Fibroblast of skin of abdomen (primary cell): ENCODE measurements at places on chromosomes 16 and 17.
A peak's percentile ranks its signal among the peaks of the same experiment; 100 is the strongest.

DNA sequence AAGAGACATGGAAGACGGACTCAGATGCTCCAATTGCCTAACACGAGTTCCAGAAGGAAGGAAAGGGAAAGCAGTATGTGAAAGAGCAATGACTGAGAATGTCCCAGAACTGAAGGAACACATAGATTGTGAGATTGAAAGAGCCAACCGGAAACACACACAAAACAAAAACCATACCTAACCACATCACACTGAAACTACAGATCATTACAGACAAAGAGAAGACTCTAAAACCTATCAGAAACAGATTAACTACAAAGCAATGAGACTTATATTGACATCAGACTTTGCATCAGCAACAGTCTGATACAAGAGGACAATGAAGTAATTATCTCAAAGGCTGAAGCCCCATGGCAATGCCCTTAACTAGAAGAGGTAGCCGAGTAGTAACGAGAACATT, 45.6 kb upstream of the CLEC18B start:
- no peak for DNase-seq

- DNase-seq = no peak
Observed at GRCh38 chr17:57405491-57406072, 149.3 kb downstream of the MSI2 start.

DNA sequence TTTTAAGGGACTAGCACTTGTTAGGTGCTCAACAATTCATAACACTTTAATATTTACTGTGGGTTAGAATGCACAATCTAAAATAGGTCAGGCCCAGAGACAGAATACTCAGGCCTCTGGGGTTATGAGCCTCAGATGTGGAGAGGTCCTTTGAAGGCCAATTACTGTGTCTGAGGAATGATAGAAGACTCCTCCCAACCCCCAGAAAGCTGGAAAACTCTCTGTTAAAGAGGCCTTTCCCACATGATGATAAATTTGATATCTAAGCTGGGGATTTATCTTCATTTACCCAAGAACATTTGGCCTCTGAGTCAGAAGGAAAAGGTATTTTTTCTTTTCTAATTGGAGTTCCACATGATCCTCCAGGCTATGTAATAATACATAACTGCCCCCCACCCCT, 41.1 kb upstream of the MMD start:
- peak; percentile 31 for DNase-seq

DNA sequence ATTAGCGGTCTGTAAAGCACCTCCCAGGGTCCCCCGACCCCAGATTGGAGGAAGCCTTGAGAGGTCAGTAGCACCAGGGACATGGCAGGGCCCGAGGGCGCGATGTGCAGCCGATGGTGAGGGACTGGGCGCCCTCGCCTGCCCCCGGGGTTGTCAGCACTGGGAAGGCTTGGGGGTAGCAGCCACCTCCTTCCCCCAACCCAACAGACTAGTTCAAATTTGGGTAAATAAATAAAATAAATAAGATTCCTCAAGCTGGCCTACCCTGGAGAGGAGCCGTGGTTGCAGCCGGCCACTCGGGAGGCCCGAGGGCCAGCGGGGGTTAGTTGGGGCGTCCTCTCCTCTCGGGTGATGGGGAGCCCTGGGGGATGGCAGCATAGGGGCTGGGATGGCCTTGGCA, 1.5 kb downstream of the C16orf92 start:
- no peak for DNase-seq

DNA sequence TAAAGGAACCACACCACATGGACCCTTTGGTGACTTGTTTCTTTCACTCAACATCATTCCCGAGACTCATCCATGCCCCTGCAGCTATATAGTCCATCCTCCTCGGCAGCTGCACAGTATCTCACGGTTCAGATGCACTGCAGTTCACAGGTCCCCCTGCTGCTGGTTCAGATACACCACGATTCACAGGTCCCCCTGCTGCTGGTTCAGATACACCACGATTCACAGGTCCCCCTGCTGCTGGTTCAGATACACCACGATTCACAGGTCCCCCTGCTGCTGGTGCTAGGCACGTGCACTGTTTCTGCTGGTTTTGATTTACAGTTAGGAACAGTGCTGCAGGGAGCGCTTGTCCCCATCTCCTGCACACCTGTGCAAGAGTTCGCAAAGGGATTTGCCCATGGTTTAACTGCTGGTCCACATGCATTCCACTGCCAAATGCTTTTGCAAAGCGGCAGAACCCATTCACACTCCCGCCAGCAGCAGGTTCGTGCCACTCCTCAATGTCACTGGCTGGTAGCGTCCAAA, 3.8 kb downstream of the HSDL1 start:
- no peak for DNase-seq

DNA sequence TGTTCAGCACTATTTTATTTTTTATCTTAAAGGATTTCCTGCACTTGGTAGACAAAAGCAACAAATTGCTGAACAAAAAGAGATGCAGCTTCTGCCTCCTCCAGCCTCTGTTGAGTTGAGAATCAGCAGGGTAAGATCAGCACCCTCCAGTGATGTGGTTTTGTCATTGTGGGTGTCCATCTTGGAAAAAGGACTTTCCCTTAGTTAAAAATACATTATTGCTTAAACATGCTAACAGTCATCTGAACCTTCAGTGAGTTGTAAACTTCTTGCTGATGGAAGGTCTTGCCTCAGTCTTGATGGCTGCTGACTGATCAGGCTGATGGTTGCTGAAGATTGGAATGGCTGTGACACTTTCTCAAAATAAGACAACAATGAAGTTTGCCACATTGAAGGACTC, 101.2 kb downstream of the PHKB start:
- no peak for DNase-seq

DNA sequence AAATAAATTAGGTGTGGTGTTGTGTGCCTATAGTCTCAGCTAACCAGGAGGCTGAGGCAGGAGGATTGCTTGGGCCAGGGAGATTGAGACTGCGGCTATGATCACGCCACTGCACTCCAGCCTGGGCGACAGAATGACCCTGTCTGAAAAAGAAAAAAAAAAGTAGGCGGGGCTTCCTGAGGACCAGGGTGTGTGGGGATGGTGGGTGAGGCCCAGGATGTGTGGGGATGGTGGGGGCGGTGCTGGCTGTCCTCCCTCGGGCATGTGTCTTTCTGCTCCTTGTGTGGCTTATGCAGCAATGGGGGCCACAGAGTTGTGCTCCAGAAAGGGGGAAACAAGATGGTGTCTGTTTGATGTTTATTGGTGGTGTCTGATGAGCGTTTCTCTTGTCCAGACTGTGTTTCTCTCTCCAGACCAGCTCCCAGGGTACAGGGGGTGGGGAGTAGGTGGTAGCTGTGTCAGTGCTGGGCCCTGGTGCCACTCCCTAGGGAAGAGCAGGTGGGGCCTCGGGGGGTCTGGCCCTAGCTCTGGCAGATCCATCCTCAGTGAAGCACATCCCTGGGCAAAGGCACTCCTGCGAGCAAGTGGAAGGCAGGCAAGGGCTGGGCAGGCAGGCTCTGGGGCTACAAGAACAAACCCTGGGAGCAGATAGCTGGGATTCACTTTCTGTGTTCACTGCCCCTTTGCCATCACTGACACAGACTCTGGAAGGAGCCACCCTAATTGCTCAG, 2.3 kb downstream of the LCAT start:
- no peak for DNase-seq

- DNase-seq = no peak
Observed at GRCh38 chr17:21105064-21105894, 21.5 kb upstream of the DHRS7B start.

DNA sequence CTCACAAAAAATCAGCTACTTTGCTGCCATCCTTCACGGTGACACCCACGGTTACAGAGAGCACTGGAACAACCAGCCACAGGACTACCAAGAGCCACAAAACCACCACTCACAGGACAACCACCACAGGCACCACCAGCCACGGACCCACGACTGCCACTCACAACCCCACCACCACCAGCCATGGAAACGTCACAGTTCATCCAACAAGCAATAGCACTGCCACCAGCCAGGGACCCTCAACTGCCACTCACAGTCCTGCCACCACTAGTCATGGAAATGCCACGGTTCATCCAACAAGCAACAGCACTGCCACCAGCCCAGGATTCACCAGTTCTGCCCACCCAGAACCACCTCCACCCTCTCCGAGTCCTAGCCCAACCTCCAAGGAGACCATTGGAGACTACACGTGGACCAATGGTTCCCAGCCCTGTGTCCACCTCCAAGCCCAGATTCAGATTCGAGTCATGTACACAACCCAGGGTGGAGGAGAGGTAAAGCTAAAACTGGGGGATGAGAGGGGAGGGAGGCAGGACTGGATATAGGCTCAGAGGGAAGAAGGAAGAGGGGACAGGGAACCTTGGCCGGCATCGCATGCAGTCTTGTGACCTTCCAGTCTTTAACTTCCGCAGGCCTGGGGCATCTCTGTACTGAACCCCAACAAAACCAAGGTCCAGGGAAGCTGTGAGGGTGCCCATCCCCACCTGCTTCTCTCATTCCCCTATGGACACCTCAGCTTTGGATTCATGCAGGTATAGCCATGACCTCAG, 581 bp downstream of the CD68 start:
- DNase-seq = no peak

- DNase-seq = peak; percentile 62
Observed at GRCh38 chr17:65173284-65173793, 36.2 kb downstream of the RGS9 start.

- DNase-seq = no peak
Observed at GRCh38 chr17:52136166-52136565, 22.3 kb downstream of the CA10 start.

DNA sequence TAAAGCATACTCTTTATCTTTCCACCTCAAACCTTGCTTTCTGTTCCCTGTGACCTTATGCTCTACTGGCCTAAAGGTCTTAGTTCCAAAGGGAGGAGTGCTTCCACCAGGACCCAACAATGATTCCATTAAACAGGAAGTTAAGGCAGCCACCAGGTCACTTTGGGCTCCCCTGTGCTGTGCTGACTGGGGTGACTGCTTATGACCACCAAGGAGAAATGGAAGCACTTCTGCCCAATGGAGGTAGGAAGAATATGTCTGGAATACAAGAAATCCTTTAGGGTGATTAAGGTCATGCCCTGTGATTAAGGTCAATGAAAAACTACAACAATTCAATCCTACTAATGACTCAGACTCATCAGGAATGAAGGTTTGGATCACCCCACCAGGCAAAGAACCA, 233.8 kb upstream of the CDH11 start:
- DNase-seq = no peak

DNA sequence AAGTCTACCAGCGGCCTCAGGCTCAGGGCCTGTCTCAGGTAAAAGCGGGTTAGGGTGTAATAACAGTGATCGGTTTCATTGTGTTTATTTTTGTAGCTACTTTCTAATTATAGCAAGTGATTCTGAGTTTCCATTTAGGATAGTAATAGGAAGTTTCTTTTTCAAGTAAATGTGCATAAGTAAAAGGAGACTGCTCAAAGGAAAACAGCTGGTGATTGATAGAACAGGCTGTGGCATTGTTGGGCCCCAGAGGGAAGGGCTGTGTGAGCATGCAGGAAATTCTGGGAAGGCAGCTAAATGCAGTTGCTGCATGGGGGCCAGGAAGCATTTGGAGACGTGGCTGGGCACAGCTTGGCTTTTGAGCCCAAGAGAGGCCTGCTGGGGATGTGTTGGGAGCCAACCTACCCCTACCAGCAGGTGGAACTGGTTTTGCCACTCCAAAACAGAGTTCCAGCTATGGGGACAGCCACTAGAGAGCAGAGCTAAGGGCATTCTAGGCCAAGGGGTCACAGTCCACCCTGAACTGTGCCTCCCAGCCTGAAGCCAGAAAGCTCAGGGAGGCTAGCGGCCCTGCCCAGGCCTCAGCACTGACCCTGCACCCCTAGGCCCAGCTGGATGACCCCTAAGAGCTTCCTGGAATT, 12.6 kb downstream of the SNX20 start:
- no peak for DNase-seq

- DNase-seq = no peak
Observed at GRCh38 chr17:50432125-50432762, 6.2 kb downstream of the ACSF2 start.

- DNase-seq = peak; percentile 69
Observed at GRCh38 chr16:87725596-87726235, 40.1 kb downstream of the KLHDC4 start.

DNA sequence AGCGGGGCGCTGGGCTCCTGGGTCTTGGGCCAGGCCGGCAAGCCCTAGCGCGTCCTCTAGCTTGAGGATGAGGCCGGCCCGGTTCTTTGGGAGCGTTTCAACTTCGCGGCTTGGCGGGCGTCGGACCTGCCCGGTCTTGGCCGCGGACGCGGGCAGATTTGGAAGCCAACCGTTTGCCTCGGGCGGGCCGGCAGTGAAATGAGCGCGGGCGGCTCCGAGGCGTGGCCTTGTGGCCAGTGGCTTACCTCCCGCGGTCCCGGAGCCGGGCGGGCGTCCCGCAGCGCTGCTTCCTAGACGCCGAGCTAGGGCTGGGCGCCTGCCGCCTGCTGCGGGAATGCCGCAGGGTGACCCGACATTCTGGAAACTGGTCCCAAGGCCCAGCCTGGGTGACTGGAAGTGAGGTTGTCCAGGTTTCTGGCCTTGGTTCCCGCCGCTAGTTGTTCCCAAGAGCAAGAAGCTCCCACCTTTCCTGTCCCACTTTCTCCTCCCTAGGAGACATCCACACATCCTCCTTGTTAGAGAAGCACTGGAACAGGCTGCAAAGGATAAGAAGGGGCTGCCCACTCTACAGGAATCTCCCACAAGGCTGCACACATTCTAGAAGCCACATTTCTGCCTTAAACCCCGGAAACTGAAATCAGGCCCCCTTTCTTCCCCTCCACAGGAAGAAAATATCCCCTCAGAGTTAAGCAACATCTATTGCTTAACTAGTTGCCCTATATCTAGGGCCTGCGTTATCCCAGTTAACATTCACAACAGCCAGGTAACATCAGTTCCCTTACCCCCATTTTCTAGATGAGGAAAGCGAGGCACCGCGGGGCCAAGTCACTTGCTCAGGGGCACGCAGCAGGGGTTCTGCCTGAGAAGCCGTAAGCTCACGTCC, 4.5 kb upstream of the CBX8 start:
- DNase-seq = no peak

DNA sequence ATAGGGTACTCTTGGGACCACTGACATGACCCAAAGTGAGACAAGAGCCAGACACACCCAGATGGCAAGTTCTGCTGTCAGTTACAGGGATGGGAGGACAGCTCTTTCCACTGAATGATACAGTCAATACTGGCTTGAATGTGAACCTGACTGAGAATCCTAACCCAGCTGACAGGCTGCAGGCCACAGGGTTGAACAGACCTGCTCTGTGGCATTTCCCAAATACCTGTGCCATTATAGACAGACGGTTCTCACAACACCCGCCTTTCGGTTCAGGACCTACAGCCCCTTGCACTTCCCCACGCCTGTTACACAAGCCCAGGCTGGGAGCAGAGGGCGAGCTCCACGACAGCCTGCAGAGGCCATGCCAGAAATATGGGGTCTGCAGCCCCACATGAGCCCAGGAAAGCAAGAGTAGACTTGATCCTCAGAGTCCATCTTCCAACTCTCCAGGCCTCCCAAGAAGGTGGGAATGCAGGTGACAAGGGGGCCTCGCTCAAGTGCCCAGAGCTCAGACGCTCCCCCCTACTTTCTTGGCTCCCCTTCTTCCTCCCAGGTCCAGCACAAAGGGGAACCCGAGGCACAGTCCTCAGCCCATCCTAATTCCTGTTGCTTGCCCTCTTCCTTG, 314.3 kb downstream of the SOX9 start:
- no peak for DNase-seq

GRCh38 chr17:66837226-66837625, 2.3 kb downstream of the CACNG5 start:
- no peak for DNase-seq
